Activated CD4-positive, alpha-beta T cell treated with anti-CD3 and anti-CD28 coated beads, Interleukin-10, Interleukin-2, amounts not matched to agents 100 ng/mL and 50 ng/mL, durations not matched to agents 16 hours and 8 hours (primary cell): ENCODE measurements at places on chromosomes 5 and 9.

DNA sequence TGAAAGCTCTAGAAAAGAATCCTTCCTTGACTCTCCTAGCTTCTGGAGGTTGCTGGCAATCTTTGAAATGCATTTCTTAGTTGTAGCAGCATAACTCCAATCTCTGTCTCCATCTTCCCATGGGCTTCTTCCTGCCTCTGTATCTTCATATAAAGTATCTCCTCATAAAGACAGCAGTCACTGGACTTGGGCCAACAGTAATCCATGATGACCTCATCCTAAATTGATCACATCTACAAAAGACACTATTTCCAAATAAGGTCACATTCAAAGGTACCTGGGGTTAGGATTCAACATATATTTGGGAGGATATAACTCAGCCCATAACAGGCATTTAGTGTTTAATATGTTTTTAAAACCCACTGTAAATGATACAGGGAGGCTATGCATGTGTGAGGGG lies 123.3 kb downstream of the MLLT3 start:
- no peak for DNase-seq

DNA sequence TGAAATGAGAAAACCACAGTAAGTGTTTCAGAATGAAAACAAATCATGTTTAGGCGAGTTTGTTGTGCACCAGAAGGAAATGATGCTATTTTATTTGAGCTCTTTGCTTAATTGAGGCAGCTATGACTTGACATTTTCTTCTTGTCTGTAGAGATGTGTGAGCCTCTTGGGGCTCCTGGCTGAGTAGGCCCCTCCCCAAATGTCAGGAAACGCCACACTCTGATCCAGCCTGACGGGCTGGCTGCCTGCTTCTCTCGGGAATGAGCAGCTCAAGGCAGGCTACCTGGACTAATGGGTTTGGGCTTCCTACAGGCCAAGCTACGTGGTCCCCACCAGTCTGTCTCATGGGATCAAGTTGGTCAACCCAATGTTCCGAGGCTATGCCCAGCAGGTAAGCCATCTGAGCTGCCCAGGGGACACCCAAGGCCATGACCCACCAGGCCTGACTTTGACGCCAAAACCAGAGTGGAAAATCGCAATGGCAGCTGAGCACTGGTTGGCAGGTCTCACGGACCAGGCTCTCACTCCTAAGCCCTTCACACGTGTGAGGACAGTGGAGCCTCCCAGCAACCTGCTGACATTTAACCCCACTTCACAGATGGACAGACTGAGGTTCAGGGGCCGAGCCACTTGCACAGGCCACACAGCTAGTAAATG lies 29.9 kb downstream of the USP20 start:
- peak; percentile 84 for DNase-seq

GRCh38 chr5:35862126-35862525 lies 5.4 kb downstream of the IL7R start:
- no peak for DNase-seq

DNA sequence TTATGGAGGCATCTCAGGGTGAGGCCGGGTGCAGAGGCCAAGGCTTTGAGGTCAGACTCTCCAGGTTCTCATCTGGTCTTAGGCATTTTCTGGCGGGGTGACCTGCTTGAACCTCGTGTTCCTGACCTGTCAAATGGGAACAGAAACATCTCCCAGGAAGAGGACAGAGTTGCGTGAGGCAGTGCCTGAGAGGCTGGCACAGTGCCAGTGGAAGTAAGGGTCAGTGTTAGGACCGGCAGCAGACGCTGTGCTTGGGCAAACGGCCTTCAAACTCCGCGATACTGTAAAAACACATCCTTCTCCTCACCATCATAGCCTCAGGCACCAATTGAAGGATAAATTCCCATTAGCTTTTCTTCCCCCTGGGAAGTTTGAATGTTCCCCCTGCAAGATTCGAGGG lies 55.6 kb upstream of the FCN2 start:
- no peak for DNase-seq

GRCh38 chr5:74761241-74761640 lies 5.7 kb downstream of the GFM2 start:
- DNase-seq = no peak

DNA sequence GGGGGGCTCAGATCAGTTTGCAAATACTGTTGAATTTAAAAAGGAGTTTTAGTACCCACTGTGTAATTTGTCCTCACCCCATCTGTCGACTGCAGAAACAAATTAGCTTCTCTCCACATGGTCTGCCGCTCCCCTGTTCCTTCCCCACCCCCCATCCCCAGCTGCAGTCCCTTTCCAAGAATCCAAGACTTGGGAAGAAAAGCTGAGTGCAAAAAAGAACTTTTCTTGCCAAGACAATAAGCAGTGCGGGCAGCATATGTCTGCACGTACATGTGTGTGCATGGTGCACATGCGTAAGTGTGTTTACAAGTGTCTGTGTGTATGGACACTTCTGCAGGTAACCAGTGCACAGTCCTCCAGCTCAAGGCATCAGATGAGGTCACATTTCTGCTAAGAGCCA lies 125.7 kb upstream of the SMIM23 start:
- DNase-seq = no peak

DNA sequence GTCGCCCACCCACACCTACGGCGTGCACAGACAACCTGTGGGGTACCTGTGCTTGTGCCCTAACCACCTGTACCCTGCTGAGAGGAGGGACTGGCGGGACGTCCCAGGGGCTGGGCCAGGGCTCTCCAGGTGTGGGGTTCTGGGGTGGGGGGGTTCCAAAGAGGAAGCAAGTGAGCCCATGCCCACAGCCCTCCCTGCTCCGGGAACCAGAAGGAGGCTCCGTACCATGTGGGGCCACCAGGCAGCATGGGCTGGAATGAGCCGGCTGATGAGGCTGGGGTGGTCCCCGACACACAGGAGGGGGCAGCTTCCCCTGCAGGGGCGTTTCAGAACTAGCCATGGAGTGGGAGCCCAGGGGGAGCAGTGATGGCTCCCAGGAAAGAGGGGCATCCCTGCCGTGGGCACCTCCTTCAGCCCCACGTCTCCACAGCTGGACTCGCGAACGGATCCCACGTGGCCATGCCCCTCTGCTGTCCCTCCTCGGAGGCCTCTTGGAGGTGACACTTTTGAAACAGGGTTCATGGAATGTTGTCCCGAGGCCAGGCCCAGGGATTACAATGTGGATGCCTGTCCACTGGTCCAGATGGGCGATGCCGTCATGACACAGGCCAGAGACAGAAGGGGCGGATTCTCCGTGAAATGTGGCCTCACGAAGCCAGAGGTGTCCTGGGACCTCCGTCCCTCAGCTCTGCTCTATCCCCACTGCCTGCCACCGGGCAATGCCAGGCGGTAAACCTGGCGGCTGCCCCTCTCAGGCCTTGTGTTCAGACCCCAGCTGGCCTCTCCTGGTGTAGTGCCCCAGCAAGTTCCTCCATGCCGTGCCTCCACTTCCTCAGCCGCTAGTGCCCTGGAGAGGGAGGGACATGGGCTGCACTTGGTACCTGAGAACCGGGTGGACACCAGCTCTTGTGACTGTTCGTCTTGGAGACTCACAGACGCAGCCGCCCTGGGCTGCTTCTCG lies 33.6 kb upstream of the IRX4 start:
- no peak for DNase-seq

DNA sequence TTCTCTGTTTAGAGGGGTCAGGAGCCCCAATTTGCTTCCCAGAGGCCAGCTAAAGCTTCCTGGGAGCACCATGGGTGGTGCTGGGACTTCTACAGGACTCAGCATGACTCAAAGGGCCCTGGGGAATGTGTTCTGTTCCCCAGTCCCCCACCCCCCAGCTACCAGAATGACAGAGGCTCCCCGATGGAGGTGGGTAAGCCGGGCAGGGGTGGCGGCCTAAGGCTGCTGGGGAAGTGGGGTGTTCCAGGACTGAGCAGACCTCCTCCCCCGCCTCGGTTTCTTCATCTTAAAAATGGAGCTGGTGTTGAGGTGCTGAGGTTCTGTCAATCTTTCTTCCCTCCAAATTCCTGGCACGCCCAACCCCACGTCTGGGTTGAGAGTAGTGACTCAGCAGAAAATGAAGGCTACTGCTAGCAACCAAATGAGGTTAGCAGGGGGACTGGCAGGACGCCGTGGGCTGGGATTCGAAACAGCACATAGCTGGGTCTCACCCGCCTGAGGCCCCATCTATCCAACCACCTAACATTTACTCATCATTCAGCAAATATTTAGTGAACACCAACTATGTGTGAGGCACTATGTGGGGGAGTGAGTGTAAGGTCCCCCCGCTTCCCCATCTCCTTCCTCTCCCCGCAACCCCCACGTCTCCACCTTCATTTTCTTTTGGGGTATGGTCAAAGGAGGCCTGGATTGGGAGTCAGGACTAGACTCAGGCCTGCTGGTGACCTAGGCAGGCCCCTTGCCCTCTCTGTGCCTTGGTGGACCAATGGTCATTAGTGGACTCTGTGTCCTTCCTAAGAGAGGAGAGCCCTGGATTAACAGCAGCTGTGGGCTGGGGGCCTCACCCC lies 50.2 kb downstream of the C9orf50 start:
- DNase-seq = peak; percentile 16
